Thyroid gland (tissue), 4 donors: ENCODE measurements at places on chromosomes 16 and 17. TPM values are rescaled to one million over a fixed set of nuclear protein-coding genes. Genes with fewer than 3 reads are reported as not detected.

DNA sequence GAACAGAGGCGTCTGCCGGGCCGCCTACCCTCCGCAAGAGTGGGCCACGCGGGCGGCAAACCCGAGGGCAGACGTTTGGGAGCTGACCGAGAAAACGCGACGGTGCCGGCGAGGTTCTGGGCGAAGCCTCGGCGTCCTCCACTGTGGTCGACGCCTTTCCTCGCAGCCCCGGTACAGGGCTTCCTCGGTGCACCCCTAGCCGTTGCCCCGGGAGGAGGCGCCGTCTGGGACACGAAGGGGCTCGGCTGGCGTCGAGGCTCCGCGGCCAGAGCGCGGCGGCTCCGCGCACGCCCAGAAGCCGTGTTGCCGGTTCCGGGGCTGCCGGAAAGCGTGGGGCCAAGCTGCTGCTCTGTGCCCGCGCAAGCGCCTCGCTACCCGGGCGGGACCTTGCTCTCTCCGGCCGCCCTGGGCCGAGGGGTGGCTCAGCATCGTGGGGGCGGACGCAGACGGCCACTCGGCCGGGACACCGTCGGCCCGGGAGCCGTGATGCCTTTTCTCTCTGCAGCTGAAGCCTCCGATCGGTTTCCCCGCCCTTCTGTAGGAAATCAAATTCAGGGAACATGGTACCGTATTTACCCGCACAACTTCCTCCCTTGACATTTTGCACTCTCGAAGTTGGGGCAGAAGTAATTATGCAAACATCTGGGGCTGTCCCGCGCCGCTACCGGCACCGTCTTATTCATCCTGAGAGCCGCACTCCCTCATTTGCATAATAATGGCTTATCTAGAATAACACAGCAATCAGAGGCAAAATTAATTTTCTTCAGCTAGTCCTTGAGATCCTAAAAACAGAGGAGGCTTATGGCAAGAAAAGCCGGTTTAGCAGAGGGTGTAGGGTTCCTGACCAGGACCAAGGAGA is 7.3 kb upstream of the CBX8 start:
- no peak for DNase-seq

DNA sequence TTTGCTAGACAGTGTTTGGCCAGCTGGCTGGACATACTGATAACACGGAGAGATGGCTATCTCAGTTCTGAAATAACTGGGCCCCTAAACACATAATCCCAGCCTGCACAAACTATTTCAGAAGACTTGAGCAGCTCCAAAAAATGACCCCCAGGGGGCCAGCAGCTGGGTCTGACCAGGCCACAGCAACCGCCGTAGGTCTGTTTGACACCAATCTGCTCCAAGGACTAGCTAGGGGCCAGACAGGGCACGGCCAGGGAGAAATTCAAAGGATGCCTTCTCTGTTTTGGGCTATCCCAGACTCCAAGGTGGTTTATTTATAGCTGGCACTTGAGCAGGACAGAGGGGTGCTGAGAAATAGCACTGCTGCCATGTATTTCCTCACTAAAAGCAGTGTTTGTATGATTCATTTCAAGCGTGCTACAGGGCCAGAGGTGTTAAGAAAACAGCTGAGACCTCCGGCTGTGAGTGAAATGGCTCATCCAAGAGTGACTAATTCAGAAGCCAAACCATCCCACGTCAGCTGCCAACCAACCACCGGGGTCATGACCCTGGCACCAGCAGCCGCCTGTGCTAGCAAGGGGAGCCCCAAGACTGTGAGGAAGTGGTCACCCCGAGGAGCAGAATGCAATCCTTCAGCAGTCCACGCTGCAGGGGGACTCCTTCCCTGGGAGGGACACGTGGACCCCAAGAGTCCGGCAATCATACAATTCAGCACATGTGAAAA is 5.7 kb downstream of the GGA2 start:
- peak; percentile 41 for DNase-seq

DNA sequence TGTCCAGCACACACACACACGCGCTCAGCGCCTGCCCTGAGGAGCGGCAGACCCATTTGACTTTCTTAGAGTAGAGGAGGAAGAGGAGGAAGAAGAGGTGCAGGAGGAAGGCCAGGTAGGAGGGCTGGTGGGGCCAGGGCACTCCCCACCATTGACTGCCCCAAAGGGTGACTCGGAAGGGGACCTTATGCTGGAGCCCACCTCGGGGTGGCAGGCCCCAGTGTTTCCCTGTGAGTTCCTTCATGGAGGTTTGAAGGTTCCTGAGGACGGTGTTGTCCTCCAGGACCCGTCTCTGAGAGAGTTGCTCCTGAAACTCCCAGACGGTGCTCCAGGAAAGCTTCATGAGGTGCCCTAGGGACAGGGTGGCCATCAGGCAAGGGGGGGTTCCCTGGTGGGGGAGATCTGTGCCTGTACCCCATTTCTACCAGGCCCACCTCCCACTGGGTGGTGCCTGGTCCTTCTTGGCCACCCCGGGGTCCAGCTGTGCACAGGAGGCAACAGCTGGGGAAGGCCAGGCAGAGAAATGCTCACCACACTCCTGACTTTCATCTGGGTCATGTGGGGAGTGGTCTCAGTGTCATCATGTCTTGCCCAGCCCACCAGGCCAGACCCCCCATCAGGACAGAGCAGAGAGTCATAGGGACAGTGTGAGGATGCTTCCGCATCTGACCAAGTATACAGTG is 89.5 kb downstream of the TNFRSF13B start:
- no peak for DNase-seq

- DNase-seq = no peak
Observed at GRCh38 chr17:72362376-72363088, 241.7 kb downstream of the SOX9 start.

DNA sequence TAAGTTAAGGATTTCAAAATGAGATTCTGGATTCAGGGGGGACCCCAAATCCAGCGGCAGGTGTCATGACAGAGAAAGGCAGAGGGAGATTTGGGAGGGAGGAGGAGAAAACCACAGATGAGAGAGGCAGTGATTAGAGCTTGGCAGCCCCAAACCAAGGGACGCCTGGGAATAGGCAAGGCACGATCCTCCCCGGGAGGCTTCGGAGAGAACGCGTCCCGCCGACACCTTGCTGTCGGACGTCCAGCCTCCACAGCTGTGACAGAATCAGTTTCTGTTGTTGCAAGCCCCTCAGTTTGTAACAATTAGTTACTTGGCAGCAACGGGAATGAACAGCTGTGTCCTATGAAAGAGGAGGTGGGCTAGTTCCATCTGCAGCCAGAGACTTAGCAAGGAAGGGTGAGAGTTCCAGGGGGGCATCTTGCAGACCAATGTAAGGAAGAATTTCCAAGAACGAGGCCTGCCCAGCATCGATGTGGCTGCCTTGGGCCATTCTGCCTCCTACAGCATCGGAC is 110.7 kb upstream of the SDK2 start:
- DNase-seq = no peak

DNA sequence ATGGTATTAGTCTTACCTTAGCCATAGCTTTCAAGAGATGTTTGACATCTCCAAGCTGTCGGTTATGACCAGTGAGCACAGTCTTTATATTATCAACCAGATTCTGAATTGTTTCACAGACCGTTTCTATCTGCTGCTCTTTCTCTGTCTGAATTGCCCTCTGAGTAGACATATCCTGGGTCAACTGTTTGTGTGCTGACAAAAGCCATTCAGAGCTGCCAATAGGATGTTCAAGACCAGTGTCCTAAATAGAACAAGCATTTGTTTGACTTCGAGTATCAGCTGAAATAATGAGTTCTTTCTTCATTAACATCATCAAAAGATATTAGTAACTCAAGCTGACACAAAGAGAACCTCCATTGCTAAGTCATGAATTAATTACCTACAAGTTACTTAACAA is 14.9 kb upstream of the ARL6IP1 start:
- DNase-seq = no peak

GRCh38 chr16:80564394-80564793 is 23.6 kb downstream of the DYNLRB2 start:
- DNase-seq = no peak

GRCh38 chr17:49079840-49080663 is 52.5 kb upstream of the B4GALNT2 start:
- no peak for DNase-seq

DNA sequence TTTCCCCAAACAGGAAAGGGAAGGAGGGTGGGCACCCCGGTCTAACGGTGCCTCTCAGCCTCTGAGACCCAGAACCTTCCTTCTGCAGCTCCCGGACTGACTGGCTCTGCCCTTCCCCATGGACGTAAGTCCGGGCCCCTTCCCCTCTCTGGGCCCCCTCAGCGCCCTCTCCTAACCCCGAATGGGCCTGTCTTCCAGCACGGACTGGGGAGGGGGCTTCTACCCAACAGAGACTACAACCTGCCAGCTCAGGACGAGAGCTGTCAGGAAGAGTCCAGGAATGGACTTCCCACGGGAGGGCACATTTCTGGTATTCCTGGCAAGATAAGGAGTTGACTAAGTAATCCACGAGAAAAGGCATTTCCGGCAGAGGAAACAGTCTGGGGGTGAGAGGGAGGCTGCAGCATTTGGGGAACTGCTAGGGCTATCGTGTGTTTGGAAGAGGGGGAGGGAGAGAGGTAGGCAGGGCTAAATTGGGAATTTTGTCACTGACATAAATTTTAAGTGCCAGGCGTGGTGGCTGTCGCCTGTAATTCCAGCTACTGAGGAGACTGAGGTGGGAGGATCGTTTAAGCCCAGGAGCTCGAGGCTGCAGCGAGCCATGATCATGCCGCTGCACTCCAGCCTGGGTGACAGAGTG is 12.1 kb upstream of the ALDOA start:
- DNase-seq = no peak

GRCh38 chr16:55542459-55543082 is 23.9 kb upstream of the CAPNS2 start:
- DNase-seq = no peak

DNA sequence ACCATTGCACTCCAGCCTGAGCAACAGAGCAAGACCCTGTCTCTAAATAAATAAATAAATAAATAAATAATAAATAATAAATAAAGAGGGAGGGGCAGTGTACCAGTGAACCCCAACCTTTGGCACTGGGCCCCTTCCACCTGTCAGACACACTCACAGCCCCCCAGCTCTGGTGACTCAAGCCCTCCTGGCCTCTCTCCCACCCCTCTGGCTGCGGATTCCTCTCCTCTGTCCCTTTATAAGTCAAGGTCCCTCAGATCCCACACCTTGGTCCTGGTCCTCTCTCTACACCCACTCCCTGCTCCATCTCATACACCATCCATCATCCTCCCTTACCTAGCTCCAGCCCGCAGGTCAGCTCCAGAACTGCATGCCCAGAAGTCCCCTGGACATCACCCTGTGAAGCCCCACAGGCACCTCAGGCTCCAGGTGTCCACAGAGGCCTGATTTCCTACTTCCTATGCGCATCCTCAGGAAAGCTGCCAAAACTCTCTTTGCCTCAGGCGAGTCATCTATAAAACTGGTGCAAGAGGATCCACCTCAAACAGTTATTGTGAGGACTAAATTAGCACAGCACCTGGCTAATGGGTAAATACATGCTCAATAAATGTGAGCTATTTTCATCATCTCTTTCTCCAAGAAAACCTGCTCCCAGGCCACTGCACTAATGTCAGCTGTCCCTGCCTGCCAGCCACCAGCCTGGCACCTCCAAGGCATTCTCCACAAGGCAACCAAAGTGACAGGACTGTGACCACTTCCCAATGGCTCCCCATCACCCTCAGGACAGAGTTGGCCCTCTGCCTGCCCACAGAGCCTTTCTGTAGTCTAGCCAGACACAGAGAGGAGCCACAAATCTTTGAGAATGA is 46.8 kb downstream of the BEAN1 start:
- DNase-seq = no peak

- no peak for DNase-seq
Observed at GRCh38 chr17:13477180-13477611, 124.5 kb downstream of the HS3ST3A1 start.

DNA sequence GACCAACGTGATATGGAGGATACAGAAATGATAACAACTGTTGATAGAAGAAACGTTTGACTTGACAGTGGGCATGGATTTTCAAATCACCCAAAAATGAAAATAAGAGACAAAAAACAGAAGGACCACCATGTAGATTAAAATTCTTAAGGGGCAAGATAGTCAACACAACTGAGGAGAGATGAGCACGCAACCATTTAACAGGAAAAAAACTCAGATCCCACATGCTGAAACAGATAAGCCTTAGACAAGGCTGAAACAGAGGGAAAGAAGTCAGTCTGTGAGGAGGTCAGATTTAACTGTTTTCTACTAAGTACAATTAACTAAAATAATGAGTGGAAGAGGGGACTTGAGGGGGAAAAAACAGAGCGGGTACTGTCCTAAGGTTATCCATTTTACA is 21.2 kb downstream of the RNF43 start:
- no peak for DNase-seq

GRCh38 chr16:81831722-81832126 is 52.6 kb downstream of the PLCG2 start:
- peak; percentile 18 for DNase-seq

DNA sequence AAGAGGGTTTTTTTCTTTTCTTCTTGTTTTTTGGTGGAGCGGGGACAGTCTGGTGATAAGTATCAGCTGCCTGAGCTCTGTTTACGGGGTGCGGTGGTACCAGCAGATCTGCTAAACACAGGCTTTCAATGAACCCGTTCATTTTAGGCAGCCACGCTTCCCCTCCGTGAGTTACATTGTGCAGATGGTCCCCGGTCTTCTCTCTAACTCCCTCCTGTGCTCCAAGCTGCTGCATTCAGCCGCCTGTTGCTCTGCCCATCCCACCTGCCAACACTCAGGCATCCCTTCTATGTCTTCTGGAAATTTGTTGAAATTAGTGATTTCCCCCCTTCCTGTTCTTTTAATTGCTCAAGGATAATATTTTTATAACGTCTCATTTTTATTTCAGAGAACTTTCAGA is 82.1 kb upstream of the ELAC2 start:
- DNase-seq = no peak

DNA sequence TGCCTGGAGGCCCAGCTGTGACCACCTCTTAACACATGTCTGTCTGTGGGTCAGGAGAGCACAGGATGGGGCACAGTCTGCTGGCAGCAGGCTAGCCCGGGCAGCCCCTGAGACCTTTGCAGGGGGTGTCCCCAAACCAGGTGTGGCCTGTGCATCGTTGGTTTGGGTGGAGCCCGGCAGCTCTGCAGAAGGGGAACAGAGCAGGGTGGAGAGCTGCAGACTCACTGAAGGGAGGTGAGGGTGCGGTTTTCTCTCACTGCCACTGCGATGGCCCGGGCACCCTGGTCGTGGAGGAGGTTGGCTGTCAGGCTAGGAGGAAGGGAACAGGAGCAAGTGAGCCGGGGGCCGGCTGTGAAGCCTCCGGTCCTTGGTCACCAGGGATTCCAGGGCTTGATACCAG is 28.8 kb downstream of the NLRC3 start:
- no peak for DNase-seq

PRKCA gene
- 24.2 TPM for total RNA-seq

KCNJ12 gene
- 2.4 TPM for total RNA-seq

CES5A gene
- total RNA-seq = not detected

SYT17 gene
- total RNA-seq = 9.1 TPM

FBXL19 gene
- 13.0 TPM for total RNA-seq

TAC4 gene
- not detected for total RNA-seq

CLEC3A gene
- not detected for total RNA-seq

NEUROD2 gene
- total RNA-seq = not detected

GNG13 gene
- total RNA-seq = not detected

TNFRSF17 gene
- not detected for total RNA-seq

NPIPA2 gene
- total RNA-seq = 1.2 TPM

RDM1 gene
- 0.93 TPM for total RNA-seq

AATK gene
- 17.6 TPM for total RNA-seq
